Caco-2 (cell line): ENCODE measurements at places on chromosomes 12 and 14. TPM values are rescaled to one million over a fixed set of nuclear protein-coding genes. Genes with fewer than 3 reads are reported as not detected.

The OR6C68 gene
- total RNA-seq, result not detected in 2 replicates

The STYK1 gene
- total RNA-seq, result 4.5 and 4.9 TPM in 2 replicates

The SAMD15 gene
- total RNA-seq, result 0.82 and 1.5 TPM in 2 replicates

The LUM gene
- 4.5 and 7.0 TPM in 2 replicates for total RNA-seq

The SOX5 gene
- 15.4 and 16.8 TPM in 2 replicates for total RNA-seq

The AICDA gene
- total RNA-seq, result not detected in 2 replicates

The SLC25A21 gene
- 3.2 and 3.6 TPM in 2 replicates for total RNA-seq

DNA sequence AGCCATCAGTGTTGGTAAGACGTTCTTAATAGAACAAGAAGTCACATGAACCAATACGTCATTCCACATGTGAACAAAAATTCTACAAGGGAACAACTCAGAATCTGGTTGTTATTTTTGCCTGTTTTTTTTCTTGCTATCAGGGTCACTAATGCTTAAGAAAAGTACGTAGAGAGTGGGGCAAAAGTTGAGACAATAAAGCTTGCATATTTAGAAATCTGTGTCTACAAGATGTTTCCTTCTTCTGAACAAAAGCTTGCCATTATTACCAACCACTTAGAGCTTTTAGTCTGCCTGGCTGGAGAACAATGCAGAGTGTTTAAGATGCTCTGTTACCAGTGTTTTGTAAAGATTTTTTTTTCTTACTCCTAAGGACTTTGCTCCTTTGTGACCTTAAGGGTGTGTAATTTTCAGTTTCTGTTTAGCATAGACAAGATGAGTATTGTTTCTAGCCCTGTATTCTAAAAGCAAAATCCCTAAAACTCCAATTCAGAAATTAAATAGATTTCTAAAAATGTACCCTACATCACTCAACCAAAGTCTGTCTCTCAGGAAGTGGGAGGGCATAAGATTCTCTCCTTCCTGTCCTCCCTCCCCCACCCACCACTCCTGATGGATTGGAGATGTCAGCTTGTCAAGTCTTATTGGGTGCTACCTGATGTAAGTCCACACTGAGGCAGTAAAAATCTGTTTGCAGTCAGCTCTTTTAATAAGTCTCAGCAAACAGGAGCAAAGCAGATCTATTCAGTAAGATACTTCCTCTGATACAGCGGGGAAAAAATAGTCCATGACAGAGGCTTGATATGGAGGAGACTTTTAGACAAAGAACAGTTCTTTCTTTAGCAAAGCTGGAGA, 267.6 kb downstream of the GRIN2B start:
- H3K4me1 ChIP-seq, result peaks cover 8% of the 10 kb centered on the region
- H3K27me3 ChIP-seq, result no peaks in the 10 kb centered on the region
- no peak overlapping the region for H3K27ac ChIP-seq
- DNase-seq, result peak; percentile 67

GRCh38 chr12:49631336-49631907, 8.1 kb downstream of the PRPF40B start:
- no peak overlapping the region for H3K27ac ChIP-seq
- H3K4me3 ChIP-seq, result no peak overlapping the region
- H3K36me3 ChIP-seq, result no peaks in the 10 kb centered on the region; the same call in 1 of the 2 replicates
- H3K27me3 ChIP-seq, result no peaks in the 10 kb centered on the region
- H3K4me1 ChIP-seq, result no peaks in the 10 kb centered on the region
- DNase-seq, result peak; percentile 18

DNA sequence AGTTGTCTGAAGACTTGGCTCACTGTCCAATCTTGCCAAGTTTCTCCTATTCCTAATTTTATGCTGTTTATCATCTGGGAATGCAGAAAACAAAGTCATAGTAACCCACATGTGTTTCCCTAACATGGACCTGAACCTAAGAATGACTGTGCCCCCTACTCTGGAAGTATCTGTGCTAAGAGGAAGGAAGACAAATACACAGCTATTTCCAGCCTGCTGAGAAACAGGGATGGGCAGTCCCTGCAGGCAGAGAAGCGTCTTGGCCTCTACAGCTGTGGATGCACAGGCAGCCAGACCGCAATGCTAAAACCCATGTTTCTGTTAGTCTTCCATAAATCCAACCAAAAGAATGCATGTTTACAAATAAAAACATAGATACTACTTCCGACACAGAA, 56.2 kb downstream of the DUSP16 start:
- H3K4me3 ChIP-seq, result no peak overlapping the region
- no peaks in the 10 kb centered on the region; the same call in 1 of the 2 replicates for H3K36me3 ChIP-seq
- H3K4me1 ChIP-seq, result peaks cover 37% of the 10 kb centered on the region
- H3K27ac ChIP-seq, result peak overlapping the region; percentile 19
- H3K27me3 ChIP-seq, result no peaks in the 10 kb centered on the region

DNA sequence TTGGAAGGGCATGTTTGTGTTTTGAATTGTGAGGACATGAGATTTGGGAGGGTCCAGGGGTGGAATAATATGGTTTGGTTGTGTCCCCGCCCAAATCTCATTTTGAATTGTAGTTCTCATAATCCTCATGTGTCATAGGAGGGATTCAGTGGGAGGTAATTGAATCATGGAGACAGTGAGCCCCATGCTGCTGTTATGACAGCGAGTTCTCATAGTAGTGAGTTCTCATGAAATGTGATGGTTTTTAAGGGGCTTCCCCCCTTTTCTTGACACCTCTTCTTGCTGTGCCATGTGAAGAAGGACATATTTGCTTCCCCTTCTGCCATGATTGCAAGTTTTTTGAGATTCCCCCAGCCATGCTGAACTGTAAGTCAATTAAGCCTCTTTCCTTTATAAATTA, 260.0 kb downstream of the DUSP6 start:
- H3K27me3 ChIP-seq, result no peaks in the 10 kb centered on the region
- peaks cover 22% of the 10 kb centered on the region for H3K4me1 ChIP-seq
- DNase-seq, result no peak
- no peak overlapping the region for H3K4me3 ChIP-seq

- H3K4me1 ChIP-seq, result no peaks in the 10 kb centered on the region
- no peak overlapping the region for H3K4me3 ChIP-seq
- no peaks in the 10 kb centered on the region for H3K27me3 ChIP-seq
- no peak overlapping the region for H3K27ac ChIP-seq
- no peak for DNase-seq
Observed at GRCh38 chr14:51515611-51516010, 136.1 kb upstream of the FRMD6 start.

- DNase-seq, result no peak
- H3K36me3 ChIP-seq, result no peaks in the 10 kb centered on the region
- no peak overlapping the region for H3K4me3 ChIP-seq
- no peaks in the 10 kb centered on the region for H3K27me3 ChIP-seq
- no peaks in the 10 kb centered on the region for H3K4me1 ChIP-seq
- H3K27ac ChIP-seq, result no peak overlapping the region
Observed at GRCh38 chr14:98651037-98651436, 621.0 kb downstream of the BCL11B start.

- no peak for DNase-seq
- H3K4me1 ChIP-seq, result no peaks in the 10 kb centered on the region
- no peaks in the 10 kb centered on the region for H3K27me3 ChIP-seq
- H3K4me3 ChIP-seq, result no peak overlapping the region
- H3K36me3 ChIP-seq, result no peaks in the 10 kb centered on the region; the same call in 1 of the 2 replicates
Observed at GRCh38 chr12:124411281-124411878, 116.5 kb downstream of the RFLNA start.

GRCh38 chr14:32038876-32039275, 38.2 kb upstream of the ARHGAP5 start:
- H3K4me1 ChIP-seq, result no peaks in the 10 kb centered on the region
- H3K27me3 ChIP-seq, result no peaks in the 10 kb centered on the region
- no peak for DNase-seq
- H3K27ac ChIP-seq, result no peak overlapping the region

GRCh38 chr14:80485764-80486163, 274.5 kb upstream of the DIO2 start:
- no peak for DNase-seq
- no peak overlapping the region for H3K27ac ChIP-seq

DNA sequence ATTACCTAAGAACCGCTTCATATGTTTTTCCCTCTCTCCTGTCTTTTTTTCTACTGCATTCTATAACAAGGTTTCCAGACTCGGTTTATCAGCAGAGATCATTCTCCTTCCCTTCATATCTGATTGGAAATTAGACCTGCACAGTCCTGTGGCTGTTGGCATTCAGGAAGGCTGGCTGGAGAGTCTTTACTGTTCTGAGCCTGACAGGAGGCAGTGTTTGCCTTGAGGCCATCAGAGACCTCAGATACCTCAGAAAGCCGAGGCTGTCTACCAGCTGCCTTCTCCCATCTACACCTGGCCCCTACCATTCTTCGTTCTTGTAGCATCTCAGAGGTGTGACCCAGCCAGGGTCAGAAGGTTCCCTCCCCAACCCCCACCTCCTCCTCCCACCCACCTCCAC, 182.0 kb downstream of the CAND1 start:
- H3K4me1 ChIP-seq, result no peaks in the 10 kb centered on the region
- no peak overlapping the region for H3K4me3 ChIP-seq
- H3K36me3 ChIP-seq, result no peaks in the 10 kb centered on the region
- no peaks in the 10 kb centered on the region; the same call in 1 of the 2 replicates for H3K27me3 ChIP-seq
- no peak for DNase-seq

- H3K4me3 ChIP-seq, result no peak overlapping the region
- no peaks in the 10 kb centered on the region; the same call in 1 of the 2 replicates for H3K27me3 ChIP-seq
- no peaks in the 10 kb centered on the region for H3K4me1 ChIP-seq
- no peak overlapping the region for H3K27ac ChIP-seq
- no peaks in the 10 kb centered on the region for H3K36me3 ChIP-seq
Observed at GRCh38 chr12:113439606-113440030, 17.4 kb downstream of the SDSL start.

- H3K36me3 ChIP-seq, result peaks cover 11% of the 10 kb centered on the region
- peak within 1 kb of the TSS; percentile 74 for H3K4me3 ChIP-seq
- peak within 1 kb of the TSS; percentile 92 for H3K27ac ChIP-seq
- H3K4me1 ChIP-seq, result peaks cover 24% of the 10 kb centered on the region
- DNase-seq, result peak; percentile 92
Observed at GRCh38 chr12:56079723-56080555, at the start of gene ERBB3. Gene ERBB3 (plus strand): TSS chr12:56080165. CDS start chr12:56080301, 136 bp downstream.

- no peak overlapping the region for H3K27ac ChIP-seq
- H3K4me1 ChIP-seq, result no peaks in the 10 kb centered on the region
- no peak for DNase-seq
- no peaks in the 10 kb centered on the region for H3K27me3 ChIP-seq
- no peak overlapping the region for H3K4me3 ChIP-seq
Observed at GRCh38 chr12:129885287-129885686, 18.5 kb downstream of the TMEM132D start.

- no peaks in the 10 kb centered on the region for H3K27me3 ChIP-seq
- DNase-seq, result no peak
- no peak overlapping the region for H3K27ac ChIP-seq
Observed at GRCh38 chr12:15488481-15488880, 166.2 kb downstream of the PTPRO start.

DNA sequence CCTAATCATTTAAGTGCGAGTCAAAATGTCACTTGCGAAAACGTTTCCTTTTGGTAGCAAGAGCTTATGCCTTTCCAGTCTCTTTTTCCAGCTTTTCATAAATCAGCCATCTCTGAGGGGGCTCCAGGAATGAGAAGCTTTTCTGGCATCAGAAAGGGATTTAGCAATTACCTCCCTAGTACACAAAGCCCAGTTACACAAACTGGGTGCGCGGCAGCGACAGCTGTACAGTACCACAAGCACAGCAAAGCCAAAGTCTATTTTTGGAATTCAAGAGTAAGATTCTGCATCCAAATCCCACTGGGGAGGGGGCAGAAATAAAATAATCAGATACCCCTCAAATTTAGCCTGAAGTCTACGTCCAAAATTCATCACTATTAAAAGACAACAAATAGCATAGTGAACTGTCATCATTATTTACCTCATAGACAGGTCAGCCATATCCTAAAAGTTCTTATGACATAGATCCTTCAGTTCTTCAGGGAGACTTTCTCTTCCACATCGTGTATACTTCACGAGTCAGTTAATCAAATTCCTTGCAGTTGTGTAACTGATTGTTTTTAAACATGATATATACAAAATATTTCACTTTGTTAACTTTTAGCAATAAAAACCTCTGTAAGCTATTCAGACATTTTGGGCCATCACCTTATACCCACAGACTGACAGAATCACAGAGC, 150.8 kb downstream of the TTC7B start:
- no peak for DNase-seq
- H3K36me3 ChIP-seq, result no peaks in the 10 kb centered on the region
- H3K4me3 ChIP-seq, result no peak overlapping the region
